ENCODE measurements at places on chromosomes 7 and 10. TPM values are rescaled to one million over a fixed set of nuclear protein-coding genes. Genes with fewer than 3 reads are reported as not detected.

GRCh38 chr7:136496551-136496950, 371.9 kb upstream of the CHRM2 start:
- no peak for DNase-seq

DNA sequence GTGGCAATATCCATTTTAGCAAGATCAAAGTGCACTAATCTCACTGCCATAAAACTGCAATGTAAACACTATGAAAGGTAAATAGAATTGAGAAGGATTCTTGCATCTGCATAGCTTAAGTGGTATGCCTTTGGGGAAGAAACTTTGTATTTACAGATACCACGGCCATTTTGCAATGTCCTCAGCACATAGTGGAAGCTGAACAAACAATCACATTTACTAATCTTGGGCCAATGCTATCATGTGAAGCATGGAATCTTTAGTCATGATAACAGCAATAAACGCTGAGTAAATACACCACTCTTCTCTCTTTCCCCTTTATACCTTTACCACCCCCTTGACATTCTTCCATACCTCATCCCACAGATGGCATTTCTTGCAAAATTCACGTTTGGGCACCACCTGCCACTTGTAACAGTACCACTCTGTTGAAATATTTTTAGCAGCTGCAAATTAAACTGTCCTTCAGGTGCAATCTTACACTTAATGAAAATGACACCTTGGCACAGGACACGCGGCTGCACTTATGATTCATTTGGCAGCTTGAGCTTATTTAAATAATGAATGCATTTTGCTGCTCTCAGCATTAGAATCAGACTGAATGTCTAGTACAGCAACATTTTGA, 171.8 kb downstream of the SEMA3A start:
- no peak for DNase-seq

DNA sequence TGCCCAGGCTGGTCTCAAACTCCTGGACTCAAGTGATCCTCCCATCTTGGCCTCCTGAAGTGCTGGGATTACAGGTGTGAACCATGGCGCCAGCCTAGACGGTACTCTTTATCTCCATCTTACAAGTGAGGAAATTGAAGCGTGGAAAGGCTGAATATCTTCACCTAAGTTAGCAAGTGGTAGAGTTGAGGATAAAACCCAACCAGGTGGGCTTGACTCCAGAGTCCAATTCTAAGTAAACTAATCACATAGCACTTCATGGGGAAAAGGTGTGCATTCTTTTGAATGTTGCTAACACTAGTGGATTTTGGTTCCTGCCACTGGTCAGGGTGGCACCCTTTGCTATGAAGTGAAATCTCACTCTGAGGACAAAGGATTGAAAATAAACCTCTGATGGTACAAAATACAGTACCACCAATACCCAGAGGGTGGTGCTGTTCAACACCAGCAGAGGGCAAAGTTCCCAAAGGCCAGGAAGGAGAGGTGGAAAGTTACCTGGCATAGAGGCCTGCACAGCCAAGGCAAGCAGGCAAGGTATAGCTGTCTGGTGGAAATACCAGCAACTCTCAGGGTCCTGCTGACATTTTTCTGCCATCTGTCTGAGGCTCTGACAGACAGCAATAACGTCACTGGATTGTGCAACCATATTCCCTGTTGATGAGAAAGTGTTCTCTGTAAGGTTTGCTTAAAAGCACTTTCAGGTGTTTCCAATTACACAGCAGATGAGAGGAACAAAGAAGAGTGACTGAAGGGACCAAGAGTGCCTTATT, 17.6 kb downstream of the ZDHHC16 start:
- peak; percentile 57 for DNase-seq

DNA sequence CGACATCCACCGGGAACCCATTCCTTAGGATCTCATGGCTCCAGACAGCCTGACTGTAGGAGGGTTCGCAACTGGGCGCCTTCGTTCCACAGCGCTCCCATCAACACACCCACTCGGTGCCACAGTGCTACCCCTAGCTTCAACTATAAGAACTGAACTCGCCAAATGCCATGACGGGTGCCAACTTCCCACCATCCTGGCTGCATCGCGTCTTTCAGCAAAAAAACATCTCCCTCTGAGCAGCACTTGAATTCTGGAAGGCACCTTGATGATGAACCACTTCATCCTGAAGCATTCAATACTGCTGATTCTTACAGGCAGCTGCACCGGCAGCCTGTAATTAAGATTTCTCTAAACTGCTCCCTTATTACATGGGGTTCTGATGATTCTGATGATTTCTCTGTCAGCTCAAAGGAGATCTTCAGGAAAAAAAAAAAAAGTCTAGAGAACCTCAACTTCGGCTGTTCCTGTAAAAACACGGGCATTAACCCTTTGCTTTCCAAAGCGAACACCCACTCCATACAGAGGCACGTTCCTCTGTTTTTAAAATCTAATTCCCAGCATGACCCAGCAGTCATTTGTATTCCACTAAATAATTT, 1.3 kb downstream of the CYTH3 start:
- DNase-seq, result peak; percentile 60

Gene SPDYE1
- polyA plus RNA-seq, result not detected

All from kidney (tissue), 22 donors.